ENCODE measurements at places on chromosomes 3 and 15.

GRCh38 chr3:171419457-171419856 lies 40.7 kb downstream of the TNIK start:
- DNase-seq, result no peak

GRCh38 chr3:38031022-38031994 lies 1.9 kb upstream of the PLCD1 start:
- peak; percentile 28 for DNase-seq

DNA sequence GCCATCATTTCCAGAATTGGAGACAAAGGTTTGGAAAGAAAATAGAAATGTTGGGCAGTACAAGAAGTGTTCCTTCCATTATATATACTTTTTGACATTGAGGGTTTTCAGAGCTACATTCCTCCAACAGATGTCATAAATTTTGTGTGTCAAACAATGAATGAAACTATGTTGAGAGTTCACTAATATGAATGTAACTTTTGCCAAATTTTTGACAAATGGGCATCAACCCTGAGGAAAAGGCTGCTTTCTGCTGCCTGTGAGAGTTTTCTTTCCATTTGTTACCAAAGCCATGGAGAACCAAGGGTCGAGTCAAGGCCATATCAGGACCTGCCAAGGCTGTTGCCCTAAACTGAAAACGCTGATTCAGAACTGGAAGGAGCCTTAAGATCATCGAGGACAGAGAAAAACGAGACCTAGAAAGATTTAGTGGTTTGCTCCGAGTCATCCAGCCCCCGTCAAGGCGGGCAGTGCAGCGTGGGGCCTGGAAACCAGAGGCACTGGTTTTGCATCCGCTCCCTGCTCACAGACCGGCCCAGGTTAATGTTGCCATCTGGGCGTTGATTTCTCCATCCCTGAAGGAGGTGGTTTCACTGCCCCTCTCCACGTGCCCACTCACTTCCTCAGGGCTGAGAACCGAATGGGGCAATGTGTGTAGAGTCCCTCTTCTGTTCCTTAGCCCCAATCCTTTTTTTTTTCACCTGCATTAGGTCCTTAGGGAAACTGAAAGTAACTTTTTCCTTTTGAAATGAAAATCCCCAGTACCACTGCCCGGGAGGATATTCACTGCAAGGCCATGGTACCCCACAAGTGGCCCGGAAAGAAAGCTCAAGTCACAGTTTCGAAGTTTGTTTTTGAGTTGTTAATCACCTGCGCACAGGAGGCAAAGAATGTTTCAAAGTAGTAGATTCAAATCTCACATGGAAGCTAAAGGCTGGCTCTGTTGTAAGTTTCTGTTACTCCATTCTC lies 32.8 kb downstream of the TPM1 start:
- peak; percentile 27 for DNase-seq

GRCh38 chr3:36695113-36695768 lies 69.1 kb downstream of the DCLK3 start:
- no peak for DNase-seq

GRCh38 chr3:99686955-99687612 lies 48.7 kb downstream of the COL8A1 start:
- peak; percentile 83 for DNase-seq

GRCh38 chr3:177606891-177607290 lies 409.6 kb upstream of the TBL1XR1 start:
- no peak for DNase-seq

DNA sequence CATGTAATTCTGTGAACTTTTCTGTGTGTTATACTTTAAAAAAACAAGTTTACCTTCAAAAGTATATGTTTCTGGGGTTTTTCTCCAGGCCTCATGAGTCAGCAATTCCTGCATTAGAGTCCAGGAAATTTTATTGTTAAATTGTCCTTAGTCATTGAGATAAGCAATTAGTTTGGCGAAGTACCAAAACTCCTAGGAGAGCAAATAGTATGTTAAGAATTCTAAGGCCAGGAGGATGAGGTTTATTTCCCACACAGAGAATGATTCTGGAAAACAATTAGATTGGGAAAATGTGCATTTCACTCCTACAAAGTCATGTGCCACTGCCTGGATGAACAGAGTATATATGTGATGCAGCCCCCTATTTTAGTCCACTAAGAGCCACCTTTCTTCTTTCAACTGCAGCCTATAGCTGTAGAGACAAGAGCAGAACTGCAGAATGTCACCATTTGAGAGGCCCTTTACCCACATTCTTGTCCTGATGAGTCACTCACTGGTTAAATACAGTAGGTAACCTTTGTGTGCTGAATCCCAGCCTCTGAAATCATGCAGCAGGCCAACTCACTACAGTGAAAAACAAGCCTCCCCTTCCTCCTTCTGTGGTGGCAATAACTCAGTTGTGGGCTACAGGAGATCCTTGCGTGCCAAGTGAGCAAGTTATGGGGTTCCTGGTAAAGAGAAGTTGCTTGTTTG lies 452.8 kb upstream of the THBS1 start:
- peak; percentile 98 for DNase-seq

DNA sequence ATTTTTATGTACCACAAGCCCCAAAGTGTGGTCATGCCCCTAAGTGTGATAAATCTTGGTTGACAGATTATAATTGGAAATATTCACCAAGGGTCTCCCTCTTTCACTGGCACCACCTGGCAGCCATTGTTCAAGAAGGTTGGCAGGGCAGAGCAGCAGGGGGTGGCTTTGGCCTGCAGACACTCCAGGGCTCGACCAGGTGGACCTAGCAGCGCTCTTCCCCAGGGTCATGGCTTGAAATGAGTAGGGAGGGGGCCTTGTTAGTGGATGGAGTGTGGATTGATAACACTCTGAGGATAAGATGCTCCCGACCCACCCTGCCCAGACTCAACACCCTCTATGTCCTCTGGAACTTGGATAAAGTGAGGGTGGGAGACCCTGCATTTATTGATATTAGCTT lies 58.2 kb upstream of the KLHL25 start:
- DNase-seq, result no peak

GRCh38 chr3:15924914-15925313 lies 127.1 kb upstream of the ANKRD28 start:
- no peak for DNase-seq

- peak; percentile 38 for DNase-seq
These were observed at the start of gene NTRK3 for GRCh38 chr15:88256279-88257230. Gene NTRK3, minus strand, starts transcription at chr15:88256739. Its CDS starts 586 bp downstream, at chr15:88256153.

GRCh38 chr3:177924261-177924660 lies 612.0 kb upstream of the KCNMB2 start:
- no peak for DNase-seq

DNA sequence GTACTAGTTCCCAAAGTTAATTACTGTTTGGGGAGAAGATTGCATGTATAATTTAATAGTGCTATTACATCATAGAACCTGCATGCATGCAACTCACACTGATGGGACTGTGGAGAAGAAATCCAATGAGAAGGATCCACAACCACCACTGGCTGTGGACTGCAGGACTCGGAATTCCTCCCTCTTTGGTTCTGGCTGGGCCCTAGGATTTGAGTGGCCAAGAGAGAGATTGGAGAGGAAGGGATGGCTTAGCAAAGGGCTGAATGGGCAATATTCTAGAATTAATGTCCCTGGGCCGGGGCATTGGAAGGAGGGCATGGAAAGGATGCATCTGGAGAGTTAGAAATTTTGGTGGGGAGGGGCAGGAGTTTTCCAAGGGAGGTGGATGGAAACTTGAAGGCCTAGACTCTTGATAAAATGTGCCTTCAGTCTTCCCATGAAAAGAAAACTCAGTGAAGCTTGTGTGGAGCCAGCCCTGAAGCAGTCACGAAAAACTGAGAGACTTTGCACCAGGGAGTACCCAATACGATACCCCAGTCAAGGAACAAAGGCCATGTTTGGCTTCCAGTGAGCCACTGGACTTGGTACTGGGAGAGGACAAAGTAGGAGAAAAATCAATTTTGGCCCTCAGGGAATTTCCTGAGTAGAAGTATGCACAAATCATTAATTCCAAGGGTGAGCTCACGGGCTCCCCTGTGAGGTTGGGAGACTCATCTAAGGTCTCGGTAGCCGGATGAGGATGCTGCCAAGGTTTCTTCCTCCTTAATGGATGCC lies 31.4 kb upstream of the TPM1 start:
- no peak for DNase-seq

DNA sequence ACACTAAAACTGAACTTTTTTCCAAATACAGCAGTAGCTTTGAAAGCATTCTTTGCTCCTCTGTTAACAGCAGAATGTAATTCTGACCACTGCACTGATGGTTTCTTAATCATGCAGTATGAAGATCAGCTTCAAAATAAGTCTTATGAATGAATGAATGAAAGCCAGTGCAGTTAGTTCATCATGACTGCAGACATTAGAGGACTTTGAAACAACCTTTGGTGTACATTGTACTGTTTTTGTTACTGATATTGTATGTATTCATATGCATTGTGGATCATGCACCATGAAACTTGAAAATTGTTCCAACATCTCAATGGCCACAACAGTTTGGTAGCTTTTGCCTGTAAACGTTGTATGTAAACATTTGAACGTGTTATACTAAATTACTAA lies 1.3 kb upstream of the TNIK start:
- no peak for DNase-seq

- no peak for DNase-seq
These were observed 99.7 kb downstream of the CTNNB1 start for GRCh38 chr3:41299036-41299435.

- peak; percentile 55 for DNase-seq
These were observed 5.8 kb upstream of the ATP11B start for GRCh38 chr3:182787302-182788036.

- no peak for DNase-seq
These were observed 89.2 kb downstream of the ECT2 start for GRCh38 chr3:172839679-172840078.

GRCh38 chr15:65996901-65997300 lies 127.6 kb downstream of the RAB11A start:
- DNase-seq, result no peak
